GM13976 (cell line): ENCODE measurements at places on chromosomes 7 and 10.

GRCh38 chr10:54559498-54559897 is 241.5 kb downstream of the PCDH15 start:
- DNase-seq: no peak

DNA sequence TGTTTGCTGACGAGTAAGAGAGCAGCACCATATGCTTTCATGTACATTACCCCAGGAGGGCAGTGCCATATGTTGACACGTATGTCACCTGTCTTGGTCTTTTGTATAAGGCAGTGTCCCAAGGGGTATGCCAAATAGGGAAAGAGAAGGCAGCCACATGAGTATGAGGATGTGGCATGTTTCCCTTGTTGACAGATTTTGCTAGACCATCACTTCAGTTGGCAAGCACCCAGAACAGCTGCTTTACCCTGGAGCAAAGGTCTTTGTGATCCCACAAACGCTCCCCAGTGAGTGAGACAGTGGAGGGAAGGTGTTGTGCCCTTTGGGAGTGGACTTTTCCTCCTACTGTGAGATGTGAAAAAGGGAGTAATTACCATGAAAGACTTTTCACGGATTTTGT is 350.1 kb downstream of the ETV1 start:
- no peak for DNase-seq

- no peak for DNase-seq
Measured at GRCh38 chr7:149477494-149478443, 16.9 kb upstream of the ZNF777 start.

- no peak for DNase-seq
Measured at GRCh38 chr10:112461029-112461887, 14.2 kb downstream of the VTI1A start.

DNA sequence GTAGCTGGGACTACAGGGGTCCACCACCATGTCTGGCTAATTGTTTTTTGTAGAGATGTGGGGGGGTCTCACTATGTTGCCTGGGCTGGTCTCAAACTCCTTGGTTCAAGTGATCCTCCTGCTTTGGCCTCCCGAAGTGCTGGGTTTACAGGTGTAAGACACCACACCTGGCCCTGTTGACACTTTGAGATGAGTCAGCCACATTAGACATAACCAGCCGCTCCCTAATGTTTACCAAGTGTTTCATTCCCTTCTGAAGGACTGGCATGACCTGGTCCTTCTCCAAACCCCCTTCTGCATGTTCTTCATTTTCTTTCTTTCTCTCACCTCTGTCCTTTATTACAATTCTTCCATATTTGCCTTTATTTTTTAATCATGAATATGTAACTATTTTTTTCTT is 67.8 kb downstream of the TAF3 start:
- no peak for DNase-seq

DNA sequence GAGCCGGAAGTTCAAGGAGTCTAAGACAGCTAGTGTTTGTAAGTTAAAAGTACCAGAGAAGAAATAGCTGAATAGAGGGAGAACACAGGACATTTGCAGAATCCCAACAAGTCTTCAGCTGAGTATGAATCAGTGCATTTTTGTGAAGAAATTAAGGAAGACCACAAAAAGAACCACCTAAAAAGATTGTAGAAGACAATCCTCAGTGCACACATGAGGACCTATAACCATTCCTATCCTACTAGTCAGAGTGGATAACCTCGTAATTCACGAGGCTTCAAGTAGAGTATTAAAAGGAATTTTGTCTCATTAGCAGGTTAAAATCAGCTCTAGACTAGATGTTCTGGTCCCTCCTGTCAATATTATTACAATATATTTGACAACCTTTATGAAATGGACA is 295.4 kb upstream of the KAT6B start:
- DNase-seq: no peak

- DNase-seq: no peak
Measured at GRCh38 chr10:48439581-48440041, 133.1 kb downstream of the MAPK8 start.

GRCh38 chr10:15122477-15123030 is 25.4 kb downstream of the RPP38 start:
- DNase-seq: peak; percentile 74

GRCh38 chr7:135147899-135148721 is at the start of gene TMEM140:
TSS of gene TMEM140 (plus strand) at chr7:135148072. CDS start at chr7:135164442, 16,370 bp downstream.
- peak; percentile 22 for DNase-seq

DNA sequence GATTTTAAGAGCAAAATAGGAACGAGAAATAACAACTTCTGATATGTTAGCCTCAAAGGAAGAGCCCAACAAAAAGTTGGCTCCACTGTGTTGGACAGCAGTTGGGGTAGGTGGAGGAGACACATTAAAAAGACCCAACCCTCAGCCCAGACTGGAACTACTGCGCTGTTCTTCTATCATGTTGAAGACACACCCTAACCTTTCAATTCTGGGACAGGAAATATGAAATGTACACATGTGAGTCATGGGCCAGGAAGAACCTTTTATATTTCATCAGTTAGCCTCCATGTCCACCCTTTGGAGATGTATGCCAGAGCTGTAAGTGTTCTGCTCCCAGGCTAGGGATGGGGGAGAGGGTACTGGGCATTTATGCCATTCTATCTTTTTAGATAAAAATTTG is 22.1 kb downstream of the CLDN12 start:
- no peak for DNase-seq

DNA sequence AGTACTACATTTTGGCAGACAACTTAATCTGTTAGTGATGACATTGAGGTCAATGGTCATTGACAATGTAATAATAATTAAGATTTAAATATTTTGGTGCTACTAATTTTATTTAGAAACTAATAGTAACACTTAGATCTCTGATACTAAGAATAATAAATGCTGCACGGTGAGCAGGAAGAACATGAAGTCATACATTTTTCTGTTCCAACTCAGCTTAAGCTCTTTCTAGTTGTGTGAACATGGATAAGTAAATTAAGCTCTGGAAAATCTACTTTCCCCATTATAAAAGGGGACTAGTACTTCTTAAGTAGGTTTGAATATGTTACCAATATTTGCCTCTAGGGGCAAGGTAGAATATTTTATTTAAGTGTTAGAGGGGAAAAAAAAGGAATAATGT is 65.9 kb upstream of the MEOX2 start:
- DNase-seq: no peak

DNA sequence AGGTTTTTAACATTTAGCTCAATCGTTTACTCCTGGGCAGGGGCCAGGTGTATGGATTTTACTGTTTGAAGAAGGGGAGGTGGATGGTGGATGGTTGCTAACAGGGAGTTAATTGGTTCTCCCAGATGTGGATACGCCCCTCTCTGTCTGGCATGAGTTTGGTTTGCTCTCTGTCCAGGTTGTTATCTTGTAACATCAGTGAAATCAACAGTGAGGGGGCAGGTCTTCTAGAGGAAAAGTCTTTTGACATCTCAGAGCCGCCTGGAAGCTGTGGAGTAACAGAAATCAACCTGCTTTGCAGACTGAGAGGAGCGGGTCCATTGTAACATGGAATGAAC is 243.4 kb downstream of the MGMT start:
- DNase-seq: no peak

- DNase-seq: no peak
Measured at GRCh38 chr7:80133361-80134114, 1.1 kb upstream of the GNAI1 start.

DNA sequence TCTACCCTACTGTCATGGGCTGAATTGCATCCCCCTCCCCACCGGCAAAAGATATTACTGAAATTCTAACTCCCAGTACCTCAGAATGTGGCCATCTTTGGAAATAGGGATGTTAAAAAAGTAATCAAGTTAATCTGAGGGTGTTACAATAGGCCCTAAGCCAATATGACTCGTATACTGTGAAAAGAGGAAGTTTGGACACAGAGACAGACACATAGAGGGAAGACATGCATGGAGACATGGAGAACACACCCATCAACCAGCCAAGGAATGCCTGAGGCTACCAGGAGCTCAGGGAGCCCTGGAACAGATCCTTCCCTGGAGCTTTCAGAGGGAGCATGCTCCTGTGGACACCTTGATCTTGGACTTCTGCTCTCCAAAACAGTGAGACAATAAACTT is 138.2 kb upstream of the ADO start:
- DNase-seq: no peak

DNA sequence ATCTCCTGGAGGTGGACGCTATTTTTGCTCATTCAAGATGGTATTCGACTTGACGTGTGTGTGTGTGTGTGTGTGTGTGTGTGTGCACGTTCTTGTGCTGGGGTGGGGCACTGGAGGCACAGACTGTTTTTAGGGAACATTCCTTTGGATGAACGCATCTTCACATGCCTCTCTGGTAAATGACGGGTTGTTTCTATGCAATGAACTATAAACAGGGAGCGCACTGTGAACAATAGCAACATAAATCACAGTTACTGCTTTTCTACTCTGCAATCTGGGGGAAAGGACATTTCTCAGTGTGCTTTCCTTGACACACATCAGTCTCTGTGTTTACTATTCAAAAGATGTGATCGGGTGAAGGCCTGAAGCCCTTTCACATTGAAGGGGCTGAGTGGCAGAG is 120.1 kb upstream of the PITRM1 start:
- no peak for DNase-seq

- no peak for DNase-seq
Measured at GRCh38 chr7:2509298-2509906, 10.2 kb upstream of the LFNG start.

DNA sequence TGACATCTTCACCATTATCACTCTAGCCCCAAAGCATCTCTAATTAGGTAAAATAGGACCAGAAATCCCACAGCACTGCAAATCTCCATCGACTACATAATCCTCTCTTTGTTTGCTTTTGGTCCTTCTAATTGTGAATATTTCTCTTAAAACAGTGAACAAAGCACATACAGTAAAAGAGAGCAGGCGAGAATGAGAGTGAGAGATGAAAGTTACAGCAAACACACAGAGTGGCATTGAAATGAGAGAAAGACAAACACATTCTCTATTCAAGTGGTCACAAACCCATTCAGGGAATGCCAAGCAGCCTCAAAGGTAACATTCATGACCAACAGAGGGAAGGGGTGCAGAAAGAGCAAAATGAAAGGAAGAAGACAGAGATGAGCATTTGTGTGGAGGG is 109.8 kb upstream of the PTN start:
- DNase-seq: no peak

- DNase-seq: no peak
Measured at GRCh38 chr7:41467596-41467995, 235.3 kb downstream of the INHBA start.

GRCh38 chr7:19203686-19204085 is 58.5 kb upstream of the FERD3L start:
- no peak for DNase-seq

DNA sequence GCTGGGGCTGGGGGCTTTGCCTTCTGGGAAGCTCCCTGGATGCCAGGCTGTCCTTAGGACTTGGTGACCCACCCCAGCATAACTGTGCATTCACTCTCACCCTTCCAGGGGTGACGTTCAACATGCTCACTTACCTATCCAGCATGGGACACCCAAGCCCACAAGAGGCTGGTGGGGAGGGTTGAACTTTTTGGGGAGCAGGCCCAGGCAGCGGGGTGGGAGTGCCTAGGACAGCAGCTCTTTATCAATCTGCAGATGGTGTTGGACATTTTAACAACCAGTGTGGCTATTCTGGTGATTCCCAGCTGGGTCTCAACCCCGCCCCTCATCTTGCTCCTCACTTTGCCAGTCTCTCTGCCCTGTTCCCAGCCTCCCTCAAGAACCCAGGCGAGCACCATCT is 86.4 kb downstream of the CDH23 start:
- DNase-seq: no peak

DNA sequence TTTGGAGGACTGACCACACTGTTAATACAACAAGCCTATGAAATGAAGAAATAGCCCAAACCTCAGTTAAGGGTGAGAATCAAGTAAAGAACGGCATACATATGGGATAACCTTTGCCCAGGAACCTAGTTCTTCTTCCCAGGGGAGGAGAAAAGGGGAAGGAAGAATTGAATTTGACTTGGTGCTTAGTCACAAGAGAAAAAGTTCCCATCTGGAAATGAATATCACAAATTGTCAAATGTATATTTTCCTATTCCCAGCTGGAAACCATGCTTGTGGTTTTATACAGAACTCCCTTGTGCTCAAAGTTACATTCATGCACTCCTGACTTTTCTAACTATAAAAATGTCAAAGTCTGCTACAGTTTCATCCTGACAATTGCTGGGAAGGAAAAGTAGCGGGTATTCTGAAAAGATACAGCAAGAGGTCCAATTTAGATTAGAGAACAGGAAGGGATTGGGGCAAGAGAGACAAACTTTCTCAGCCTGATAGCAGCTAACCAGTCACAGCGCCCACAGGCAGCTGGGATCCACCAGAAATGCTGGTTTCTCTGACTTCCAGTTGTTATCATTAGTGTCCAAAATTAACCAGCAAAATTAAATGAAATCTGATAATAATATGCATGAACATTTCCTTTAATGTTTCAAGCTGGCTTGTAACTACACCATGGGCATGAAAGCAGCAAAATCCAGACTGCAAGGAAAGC is 18.6 kb upstream of the GSAP start:
- no peak for DNase-seq
